ENCODE measurements at places on chromosomes 2 and 18.

DNA sequence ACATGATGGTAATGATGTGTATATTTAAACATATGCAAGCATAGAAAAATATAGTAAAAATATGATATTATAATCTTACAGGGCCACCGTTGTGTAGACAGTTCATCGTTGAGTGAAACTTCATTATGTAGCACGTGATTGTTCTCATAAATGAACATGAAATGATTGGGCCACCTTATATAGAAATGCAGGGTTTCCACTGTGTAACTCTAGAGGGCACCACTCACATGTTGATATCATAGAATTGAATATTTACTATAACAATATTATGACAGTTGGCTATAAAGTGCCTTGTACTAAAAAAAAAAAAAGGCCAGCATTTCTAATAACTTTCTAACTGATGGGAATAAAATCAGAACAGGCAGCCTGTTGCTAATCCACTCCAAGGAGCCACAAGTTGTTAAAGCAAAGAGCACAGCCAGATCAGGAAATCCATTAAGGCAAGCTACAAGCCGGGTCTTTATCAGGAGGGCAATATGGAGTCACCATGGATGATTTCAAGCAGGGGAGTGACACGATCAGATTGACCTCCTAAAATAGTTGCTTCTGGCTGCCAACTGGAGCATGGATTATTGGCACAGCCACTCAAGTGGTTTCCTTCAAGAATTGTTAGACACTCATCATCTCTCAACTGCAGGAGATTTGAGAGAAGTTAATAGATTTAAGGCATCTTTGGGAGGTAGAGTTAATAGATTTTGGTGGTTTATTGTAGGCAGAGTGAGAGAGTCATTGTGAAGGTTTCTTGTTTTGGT lies 16.7 kb downstream of the IL1F10 start:
- no peak for DNase-seq

DNA sequence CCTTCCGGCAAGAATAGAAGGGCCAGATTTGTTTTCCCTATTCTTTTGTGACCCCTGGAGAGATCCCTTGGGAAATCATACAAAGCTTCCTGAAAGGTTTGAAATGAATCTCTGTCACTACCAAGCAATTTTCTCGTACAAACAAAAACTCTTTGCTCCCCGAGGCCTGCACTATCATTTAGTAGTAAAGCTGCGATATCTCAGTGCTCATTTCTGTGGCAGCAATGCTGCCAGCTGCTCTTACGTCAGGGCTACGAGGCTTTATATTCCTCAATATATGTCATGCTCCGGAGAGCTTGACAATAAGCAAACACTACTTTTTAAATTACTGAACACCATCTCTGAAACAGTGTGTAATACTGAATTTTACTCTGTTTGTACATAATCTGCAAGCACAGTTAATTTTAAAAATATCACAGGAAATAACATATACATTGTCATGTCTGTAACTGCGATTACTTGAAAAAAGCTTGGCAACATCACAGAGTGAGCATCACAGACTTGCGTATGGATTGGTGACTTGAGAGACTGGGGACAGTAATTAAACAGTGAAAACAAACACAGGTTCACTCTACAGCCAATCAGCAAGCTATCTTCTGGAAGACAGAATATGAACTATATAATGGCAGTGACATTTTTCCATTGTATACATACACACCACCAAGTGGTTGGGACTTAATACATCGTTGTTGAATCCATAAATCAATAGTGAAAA lies 403.3 kb upstream of the NETO1 start:
- no peak for DNase-seq

- DNase-seq, result no peak
Measured at GRCh38 chr2:154640000-154640399, 58.5 kb upstream of the KCNJ3 start.

- no peak for DNase-seq
Measured at GRCh38 chr2:223532712-223533111, 69.4 kb downstream of the SCG2 start.

GRCh38 chr2:180359522-180360282 lies 352.6 kb upstream of the CWC22 start:
- no peak for DNase-seq

DNA sequence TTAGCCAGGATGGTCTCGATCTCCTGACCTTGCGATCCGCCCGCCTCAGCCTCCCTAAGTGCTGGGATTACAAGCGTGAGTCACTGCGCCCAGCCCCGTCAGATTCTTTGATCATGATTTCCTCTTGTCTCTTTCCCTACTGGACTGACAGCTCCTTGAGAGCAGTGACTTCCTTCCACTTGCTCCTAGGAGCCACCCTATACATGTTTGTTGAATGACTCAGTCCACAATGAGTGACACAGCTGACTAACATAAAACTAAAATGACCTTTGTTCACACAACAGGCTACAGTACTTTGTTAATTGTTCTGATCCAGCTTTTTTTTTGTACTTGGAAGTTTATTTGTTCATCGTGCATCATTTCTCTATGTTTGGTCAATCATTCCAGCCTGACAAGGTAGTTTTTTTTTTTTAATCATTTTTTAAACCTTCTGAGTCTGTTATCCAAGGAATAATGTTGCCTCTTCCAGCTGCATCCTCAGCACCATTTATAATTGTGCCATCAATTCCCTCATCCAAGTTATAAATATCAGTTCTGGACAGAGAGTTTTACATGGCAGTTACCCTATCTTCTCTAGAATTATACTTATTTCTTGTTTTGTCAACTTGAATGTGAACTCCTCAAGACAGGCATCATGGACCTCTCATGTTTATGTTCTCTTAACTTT lies 42.9 kb upstream of the TUBA3E start:
- DNase-seq, result peak; percentile 3

DNA sequence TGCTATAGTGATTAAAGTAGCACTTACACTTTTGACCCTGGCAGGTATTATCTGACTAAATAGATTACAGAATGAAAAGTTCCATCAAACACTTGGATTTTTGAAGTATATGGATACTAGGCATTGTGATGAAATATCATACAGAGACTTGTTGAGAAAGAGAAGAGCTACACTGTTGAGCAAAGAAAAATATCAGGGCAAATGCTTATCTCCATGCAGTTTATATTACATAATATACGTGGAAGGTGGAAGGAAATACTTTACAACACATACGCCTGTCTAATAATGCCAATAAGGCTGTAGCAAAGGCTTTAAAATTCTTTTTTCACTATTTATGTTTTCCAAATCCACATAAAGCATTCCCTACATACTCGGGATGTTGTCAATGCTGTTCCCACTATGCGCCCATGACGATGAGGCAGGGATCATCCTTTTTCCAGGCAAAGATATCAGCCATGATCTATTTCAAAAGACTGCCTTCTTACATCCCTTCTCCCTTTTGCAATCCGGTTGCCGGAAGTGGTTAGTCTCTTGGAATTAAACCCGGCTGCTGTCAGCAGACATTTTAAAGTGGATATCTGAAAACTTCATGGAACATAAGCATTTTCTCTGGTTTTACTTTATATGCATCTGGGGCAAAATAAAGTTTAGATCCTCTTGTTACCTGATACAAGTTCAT lies 92.6 kb upstream of the ITGA4 start:
- no peak for DNase-seq

DNA sequence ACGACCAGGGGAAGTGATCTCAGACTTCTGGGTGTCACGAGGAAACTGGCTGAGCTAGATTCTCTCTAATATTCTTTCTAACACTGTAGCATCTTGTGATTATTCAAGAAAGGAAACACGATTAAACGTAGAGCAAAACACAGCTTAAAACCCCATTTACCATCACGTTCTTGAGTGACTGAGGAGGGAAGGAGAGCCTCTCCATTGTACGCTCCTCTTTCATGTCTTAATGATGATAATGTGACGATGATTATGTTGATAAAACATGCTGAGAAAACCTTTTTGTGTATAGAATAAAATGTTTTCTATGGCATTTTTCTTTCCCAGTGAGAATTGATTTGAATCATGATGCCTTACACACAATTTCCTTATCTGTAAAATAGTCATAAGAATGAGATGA lies 705.6 kb upstream of the ID2 start:
- no peak for DNase-seq

GRCh38 chr2:133655610-133656009 lies 87.3 kb upstream of the NCKAP5 start:
- no peak for DNase-seq

DNA sequence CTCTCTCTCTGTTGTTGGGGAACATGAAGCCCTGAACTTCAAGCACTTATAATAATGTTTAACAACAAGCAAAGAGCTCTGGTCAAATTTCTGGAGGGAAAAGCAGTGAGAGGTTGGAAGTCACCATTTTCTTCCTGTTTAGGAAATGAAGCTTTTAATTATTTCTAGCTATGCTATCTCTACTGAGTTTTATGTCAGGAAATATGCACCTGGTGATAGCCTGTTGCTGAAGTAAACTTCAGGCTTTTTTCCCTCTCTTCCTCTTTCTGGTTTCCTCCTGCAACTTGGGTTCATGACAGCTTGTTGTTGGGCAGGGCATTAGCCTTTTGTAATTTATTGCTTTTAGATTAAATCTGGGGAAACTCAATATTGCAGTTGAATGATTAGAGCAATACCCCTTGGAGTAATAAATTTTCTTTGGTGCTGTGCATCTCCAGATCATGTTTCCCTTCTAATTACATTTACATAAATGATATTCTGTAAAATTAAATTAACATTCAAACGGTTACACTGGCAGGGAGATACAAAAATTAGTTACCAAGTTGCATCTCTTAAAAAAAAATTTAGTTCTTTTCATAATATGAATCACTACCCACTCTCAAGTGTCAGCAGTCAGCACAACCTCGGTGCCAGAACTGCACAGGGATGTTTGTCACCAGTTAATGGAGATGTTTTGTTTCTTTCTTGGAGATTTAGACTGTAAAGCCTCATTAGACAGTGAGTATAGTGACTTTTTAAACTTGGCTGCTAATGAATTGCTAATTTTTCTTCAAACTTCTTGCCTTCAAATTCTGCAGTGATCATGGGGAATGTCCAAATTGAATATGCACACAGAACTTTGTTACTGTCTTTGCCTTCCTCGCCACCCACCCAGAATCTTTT lies 466.6 kb upstream of the ETAA1 start:
- DNase-seq, result no peak

- no peak for DNase-seq
Measured at GRCh38 chr18:77635451-77635850, 385.8 kb downstream of the GALR1 start.

DNA sequence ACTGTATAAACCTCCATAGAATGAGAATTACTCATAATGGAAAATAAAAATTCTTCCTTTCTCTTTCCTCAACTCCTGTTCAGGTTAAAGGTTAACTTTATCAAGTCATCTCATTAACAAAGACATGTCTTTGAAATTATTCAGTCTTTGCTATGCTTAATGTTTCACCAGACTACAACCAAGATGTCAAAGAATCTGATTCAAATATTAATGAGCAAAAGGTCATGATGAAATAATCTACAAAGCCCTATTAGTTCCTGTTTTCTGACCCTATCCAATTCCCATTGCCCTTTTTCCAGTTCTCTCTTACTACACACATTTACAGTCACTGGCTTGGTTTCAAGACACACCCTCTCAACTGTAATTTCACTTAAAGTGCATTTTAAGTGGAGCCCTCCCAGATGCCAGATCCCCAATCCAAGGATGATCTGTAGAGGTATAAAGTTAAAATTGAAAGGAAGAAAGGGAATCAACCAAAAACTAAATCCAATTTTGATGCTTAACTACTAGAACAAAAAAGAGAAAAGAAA lies 246.9 kb upstream of the CYP26B1 start:
- DNase-seq, result no peak

Measured in GM04504 (cell line).